ENCODE measurements at places on chromosomes 7 and 10.
A peak's percentile ranks its signal among the peaks of the same experiment; 100 is the strongest.

GRCh38 chr10:22621726-22622125, 92.7 kb downstream of the PIP4K2A start:
- no peak for DNase-seq

- no peak for DNase-seq
Measured at GRCh38 chr7:107715531-107715930, 28.4 kb upstream of the CBLL1 start.

DNA sequence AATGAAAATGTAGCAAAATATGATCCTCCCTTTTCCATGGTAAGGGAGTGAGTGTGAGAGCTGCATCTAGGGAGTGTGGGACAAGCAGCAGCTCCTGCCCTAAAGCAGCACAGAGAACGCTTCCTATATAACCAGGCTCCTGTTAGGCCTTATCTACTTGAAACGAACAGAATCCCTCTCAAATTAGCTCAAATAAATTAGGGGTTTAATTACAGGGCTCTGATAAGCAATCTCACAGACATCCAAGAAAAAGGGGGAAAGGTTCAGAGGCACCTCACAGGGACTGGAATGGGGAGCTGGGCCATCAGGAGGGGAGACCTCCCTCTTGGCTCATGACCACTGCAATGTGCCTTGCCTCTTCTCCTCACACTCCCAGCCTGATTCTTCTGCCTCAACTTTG, 57.9 kb downstream of the PLPP4 start:
- DNase-seq, result no peak

DNA sequence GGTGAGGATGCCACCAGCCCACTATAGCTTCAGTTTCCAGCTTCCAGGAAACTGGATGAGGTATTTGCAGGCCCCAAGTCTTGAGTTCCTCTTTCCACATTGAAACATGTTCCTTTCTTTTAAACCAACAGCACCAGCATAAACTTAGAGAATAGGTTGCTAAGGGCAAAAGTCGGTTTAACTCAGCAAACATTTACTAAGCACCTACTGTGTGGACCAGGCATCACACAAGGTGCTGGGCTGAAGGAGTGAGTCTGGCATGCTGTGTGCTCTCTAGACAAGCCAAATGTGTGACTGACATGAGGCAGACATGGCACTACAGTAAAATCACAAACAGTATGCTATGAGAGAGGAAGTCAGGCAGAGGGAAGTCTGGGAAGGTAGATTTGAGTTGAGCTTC, 11.0 kb upstream of the RASSF4 start:
- no peak for DNase-seq

DNA sequence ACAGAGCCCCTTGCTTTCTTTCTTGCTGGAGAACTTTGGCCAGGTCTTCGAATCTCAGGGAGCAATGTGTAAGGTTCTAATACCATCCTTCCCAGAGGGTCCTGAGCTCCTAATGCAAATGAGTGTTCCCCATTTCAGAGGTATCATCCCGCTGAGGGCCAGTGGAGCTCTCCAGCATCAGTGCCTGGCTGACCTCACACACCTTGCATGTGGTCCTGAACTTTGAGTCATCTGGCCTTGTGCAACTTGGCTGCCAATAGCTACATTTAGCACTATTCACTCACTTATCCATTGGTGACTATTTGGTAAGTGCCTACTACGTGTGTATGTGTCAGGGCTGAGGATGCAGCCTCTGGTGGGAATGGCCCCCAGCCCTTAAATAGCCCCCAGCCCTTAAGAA, 48.4 kb upstream of the HABP2 start:
- no peak for DNase-seq

DNA sequence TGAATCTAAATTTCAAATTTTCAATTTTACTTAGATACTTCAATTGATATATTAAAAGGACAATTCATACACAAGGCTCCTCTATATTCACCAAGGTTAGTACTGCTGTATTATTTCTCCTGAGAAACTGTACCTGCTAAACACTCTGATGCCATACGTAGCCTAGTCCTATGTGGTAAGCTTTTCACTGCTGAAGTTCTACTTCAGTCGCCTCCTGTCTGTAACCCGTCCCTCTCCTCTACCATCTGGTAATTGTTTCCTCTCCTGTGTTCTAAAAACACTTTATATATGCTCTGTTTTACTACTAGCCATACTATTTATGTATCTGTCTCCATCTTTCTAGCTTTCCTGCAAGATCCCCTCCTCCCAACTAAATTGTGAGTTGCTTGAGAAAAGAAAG, 20.2 kb downstream of the PDZD8 start:
- DNase-seq, result no peak

GRCh38 chr7:137439829-137440825, 96.6 kb upstream of the PTN start:
- peak; percentile 5 for DNase-seq

DNA sequence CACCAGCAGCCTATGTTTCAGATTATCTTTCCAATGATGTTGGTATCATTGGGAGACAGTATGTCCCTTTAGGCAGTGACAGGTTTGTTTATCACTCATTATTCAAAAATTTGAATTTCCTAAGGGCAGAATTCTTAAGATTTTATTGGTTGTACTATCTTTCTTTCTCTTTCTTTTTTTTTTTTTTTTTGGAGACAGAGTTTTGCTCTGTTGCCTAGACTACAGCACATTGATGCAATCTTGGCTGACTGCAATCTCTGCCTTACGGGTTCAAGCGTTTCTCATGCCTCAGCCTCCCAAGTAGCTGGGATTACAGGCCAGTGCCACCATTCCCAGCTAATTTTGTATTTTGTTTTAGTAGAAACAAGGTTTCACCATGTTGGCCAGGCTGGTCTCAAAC, 111.2 kb downstream of the PON1 start:
- DNase-seq, result no peak

DNA sequence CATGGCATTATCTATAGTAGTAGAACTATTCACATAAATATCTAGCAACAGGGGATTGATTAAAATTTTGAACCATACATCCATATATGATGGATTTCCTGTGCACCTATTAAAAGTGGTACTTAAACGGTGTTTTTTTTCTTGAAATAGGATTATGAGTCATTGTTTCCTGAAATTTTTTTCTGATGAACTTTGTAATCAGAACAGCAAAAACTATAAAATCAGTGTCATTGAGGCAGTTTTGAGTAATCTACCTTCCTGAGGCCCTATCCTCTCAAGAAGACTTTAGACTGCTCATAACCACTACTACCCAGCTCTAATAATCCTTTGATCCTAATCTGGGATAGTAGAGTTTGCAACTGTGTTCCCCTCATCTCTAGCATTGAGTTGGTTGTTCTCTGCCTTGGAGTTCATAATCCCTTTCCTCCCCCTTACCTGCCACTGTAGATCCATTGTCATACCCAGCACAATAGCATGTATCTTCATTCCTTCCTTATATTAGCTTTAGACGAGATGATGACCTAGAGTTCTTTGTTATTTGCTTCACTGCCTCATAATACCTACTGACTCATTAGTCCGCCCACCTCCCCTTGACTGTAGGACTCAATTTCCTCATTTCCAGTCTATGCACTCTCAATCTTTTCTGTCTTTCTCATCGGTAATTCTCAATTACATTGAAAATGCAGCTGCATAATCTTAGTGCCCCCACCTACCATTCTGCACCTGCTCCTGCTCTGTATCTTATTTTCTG, 133.4 kb downstream of the LRRC4 start:
- DNase-seq, result no peak

DNA sequence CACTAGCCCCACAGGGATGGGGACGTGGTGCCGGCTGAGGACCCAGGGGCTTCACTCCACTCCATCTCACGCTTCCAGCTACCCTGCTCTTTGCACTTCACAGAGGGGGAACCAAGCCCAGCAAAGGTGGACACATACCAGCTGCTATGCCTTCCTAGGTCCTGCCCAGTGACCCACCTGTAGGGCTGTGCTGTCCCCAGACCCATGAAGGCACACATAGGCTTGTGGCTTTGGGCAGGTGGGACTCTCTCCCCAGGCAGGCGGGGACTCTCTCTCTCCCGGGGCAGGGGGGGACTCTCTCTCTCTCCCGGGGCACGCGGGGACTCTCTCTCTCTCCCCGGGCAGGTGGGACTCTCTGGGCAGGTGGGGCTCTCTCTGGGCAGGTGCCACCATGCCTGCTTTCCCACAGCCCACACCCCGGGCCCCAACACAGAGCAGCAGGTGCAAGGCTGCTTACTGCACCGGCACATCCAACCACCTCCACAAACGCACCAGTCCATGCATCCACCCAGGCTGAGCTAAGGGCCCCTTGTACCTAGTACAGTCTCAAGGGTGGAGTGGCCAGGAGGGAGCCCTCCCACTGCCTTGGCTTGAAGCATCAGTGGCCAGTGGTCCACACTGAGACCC, 13.8 kb upstream of the GPR146 start:
- no peak for DNase-seq

GRCh38 chr7:32319012-32319382, 171.2 kb downstream of the LSM5 start:
- no peak for DNase-seq

- no peak for DNase-seq
Measured at GRCh38 chr7:137591421-137591837, 247.9 kb upstream of the PTN start.

- no peak for DNase-seq
Measured at GRCh38 chr10:110802090-110802489, 69.6 kb upstream of the PDCD4 start.

- DNase-seq, result no peak
Measured at GRCh38 chr10:4844864-4845263, 18.9 kb downstream of the AKR1E2 start.

DNA sequence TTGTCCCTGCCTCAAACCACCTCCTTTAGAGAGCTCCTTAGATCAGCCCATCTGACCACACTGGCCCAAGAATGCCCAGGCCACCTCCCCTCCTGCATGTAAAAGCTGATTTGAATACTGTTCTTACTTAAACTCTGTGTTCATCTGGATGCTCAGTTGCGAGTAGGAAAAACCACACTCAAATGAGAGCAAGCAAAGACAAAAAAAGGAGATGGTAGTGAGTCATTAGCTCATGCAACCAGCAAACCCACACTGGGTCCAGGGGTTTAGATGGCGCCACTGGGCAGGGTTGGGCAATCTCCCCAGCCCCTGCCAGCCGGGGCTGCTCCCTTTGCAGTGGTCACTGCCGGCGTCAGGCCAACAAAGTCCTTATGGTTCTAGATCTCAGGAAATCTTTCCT, 32.7 kb downstream of the TSPAN15 start:
- no peak for DNase-seq

DNA sequence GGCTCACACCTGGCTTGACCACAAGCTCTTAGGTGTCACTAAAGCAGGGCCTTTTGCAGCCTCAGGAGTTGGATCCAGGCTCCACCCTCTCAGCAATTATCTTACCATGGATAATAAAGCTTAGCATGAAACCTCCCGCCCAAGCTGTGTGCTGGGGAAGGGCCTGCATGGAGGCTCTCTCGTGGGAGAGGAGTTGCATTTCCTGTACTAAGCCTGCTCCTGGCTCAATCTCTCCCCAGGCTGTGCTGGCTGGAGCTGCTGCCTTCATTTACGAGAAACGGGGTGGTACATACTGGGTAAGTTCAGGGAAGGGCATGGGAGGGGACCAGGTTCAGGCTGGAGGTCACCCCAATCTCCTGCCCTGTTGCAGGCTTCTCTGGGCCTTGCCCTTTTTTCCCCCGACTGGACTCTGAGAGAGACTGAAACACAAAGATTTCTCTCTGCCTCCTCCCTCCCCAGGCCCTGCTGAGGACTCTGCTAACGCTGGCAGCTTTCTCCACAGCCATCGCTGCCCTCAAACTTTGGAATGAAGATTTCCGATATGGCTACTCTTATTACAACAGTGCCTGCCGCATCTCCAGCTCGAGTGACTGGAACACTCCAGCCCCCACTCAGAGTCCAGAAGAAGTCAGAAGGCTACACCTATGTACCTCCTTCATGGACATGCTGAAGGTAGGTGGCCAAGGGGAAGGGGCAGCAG, 2.7 kb downstream of the TMEM176A start:
- no peak for DNase-seq

DNA sequence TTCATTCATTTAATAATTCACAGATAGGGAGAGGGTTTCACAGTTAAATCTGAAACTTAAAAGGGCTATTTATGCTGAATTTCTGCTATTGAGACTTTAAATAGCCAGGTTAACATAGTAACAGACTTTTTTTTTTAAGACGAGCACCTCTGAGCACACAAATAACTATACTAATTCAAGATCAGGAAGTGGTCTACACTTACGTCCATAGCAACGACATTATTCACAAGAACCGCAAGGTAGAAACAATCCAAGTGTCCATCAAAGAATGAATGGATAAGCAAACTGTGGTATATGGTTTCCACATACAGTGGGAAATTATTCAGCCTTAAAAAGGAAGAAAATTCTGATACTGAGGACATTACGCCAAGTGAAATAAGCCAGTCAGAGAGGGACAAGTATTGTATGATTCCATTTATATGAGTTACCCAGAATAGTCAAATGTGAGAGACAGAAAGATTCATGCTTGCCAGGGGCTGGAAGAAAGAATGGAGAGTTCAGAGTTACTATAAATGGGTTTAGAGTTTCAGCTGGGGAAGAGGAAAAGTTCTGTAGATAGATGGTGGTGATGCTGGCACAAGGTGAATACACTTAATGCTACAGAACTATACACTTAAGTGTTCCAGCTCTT, 140.3 kb upstream of the LAMB4 start:
- no peak for DNase-seq

DNA sequence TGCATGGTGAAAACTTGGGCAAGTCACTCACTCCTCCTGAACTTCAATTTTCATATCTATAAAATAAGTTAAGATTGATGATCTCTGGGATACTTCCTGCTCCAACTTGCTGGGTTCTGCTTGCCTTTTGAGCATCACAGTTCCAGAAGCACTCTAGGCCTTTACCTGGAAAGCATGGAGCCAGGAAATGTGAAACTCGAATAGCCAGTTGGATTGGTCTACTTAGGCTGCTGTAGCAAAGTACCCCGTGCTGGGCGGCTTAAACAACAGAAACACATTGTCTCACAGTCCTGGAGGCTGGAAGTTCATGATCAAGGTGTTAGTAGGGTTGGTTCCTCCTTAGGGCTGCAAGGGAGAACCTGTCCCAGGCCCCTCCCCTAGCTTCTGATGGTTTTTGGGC, 64.5 kb downstream of the NAMPT start:
- DNase-seq, result no peak

DNA sequence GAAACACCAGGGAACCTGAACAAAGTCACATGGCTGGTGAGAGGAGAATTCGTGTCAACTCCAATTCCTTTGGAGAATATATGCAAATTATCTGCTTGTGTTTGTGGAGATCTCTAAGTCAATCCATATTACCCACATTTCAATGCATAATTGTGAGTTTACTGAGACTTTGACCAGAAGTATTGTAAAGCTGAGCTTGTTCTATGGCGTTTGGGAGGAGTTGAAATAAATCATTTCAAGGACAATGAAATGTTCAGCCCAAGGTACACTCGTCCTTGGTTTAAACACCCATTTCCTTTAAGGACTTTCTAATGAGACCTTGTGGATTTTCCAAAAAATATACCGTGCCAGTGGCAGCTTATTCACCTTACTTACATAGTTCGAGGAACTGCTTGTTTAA, 186.6 kb upstream of the HDAC9 start:
- DNase-seq, result no peak
